ENCODE measurements at places on chromosomes 6 and 20.
A peak's percentile ranks its signal among the peaks of the same experiment; 100 is the strongest.

GRCh38 chr6:50657513-50657912 lies 55.8 kb upstream of the TFAP2D start:
- no peak for DNase-seq

GRCh38 chr6:80170433-80170832 lies 64.0 kb downstream of the BCKDHB start:
- no peak for DNase-seq

GRCh38 chr20:325889-326644 lies 715 bp downstream of the SOX12 start:
- DNase-seq: peak; percentile 55

GRCh38 chr20:49544535-49544934 lies 23.4 kb downstream of the PTGIS start:
- no peak for DNase-seq

All from progenitor cell of endocrine pancreas (in vitro differentiated cells).